Activated naive CD4-positive, alpha-beta T cell (primary cell): ENCODE measurements at places on chromosomes 7 and 10.

DNA sequence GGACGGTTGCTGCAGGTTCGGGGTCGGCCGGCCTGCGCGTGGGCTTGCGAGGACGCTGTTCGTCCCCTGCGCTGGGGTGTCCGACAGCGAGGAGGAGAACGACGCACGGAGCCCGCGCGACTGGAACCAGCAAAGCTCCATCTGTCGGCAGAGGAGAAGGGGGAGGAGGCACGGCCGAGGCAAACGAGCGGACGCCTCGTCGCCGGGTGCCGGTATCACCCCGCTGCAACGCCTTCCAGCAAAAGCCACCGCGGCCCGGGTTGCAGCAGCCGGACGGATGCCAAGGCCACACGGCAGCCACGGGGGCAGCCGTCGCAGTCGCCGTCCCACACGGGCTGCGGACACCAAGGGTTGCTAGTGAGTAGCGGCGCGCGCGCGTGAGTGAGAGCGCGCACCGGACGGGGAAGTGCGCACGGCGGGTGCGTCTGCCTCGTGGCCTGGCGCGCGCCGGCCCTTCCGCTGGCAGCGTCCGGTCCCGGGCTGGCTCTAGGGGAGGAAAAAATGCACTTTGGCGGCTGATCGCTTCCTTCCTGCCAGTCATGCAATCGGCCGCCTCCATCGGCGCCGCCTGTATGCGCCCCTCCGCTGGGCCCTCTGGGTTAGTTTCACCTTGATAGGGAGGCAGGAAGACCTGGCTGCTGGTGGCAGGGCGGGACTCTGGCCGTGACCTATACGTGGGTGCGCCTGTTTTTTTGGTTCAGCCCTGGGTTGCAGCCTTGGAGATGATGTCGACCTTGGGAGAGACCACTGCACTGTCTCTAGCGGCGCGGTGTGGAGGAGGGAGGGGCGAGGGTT lies 434 bp downstream of the STAMBPL1 start:
- DNase-seq = peak; percentile 69

GRCh38 chr10:51063166-51063565 lies 11.1 kb upstream of the PRKG1 start:
- DNase-seq = no peak

GRCh38 chr10:82890573-82890972 lies 1015.6 kb downstream of the NRG3 start:
- DNase-seq = no peak

GRCh38 chr7:158410720-158411119 lies 176.9 kb downstream of the PTPRN2 start:
- no peak for DNase-seq

- DNase-seq = no peak
Measured at GRCh38 chr10:100148353-100149211, 37.2 kb downstream of the ERLIN1 start.

DNA sequence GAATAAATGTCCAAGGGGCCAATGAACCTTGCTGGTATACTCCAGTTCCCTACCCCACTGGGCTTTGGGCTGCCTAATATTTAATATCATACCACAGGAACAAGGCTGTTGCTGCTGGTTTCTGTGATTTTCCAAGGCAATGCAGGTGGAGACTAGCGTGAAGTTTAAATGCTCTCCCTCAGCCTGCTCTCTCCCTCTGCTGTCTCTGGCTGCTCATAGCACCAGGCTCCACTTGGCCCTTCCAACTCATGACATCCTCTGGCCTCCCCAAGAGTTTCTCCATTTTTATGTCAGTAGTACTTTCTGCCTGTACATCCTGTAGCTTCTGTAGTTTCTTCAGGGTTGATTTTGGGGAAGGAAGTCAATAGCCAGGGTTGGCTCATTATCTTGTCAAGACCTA lies 103.5 kb downstream of the LHFPL3 start:
- DNase-seq = no peak

DNA sequence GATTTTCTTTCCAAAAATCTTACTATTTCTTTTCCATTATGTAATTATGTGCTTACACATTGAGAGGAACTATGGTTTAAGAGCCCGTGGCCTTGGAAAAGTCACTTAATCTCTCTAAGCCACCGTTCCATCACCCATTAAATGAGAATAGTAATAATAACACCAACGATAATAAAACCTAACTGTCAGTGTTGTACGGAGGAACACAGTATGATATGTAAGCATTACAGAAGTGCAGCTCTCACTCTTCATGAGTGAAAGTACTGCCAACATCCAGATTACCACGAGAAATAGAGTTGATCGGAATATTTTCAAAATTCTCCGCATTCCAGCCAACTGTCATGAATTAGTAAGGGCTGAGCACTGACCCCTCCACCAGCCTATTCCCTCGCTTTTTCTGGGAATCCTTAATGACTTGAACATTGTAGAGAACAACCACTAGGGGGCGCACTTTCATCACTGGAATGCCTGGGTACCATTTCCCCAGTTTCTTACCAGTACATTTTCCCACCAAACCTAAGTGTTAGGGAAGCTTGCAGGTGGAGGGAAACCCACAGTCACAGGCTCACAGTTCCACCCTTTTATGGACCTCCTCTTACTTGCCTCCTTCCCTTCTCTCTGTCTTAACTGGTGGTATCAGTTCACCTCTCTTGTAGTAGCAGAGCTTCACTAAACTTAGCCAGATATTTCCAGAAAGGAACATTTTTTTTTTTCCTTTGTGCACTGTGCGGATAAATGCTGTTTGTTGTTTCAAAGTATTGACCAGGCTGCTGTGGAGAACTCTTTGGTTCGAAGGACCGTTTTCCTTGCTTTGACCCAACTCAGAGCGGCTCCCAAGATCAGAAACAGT lies 27.8 kb downstream of the NKX2-3 start:
- no peak for DNase-seq

GRCh38 chr7:49527182-49527581 lies 246.3 kb upstream of the VWC2 start:
- DNase-seq = no peak

DNA sequence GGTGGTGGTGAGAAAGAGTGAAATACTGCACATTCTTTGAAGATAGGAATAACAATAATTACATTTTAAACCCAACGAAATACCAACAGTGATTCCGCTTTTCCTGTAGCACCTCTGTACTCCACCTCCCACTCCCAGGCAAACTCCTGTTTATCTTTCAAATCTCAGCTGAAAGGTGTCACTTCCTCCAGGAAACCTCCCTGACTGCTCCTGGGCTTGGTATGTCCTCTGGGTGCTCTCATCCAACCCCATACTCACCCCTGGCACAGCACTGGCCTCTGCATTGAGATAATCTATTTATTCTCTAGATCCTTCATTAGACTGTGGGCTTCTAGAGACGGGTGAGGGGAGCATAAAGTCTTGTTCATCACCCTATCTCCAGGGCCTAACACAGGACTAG lies 148.0 kb downstream of the MYOF start:
- no peak for DNase-seq

DNA sequence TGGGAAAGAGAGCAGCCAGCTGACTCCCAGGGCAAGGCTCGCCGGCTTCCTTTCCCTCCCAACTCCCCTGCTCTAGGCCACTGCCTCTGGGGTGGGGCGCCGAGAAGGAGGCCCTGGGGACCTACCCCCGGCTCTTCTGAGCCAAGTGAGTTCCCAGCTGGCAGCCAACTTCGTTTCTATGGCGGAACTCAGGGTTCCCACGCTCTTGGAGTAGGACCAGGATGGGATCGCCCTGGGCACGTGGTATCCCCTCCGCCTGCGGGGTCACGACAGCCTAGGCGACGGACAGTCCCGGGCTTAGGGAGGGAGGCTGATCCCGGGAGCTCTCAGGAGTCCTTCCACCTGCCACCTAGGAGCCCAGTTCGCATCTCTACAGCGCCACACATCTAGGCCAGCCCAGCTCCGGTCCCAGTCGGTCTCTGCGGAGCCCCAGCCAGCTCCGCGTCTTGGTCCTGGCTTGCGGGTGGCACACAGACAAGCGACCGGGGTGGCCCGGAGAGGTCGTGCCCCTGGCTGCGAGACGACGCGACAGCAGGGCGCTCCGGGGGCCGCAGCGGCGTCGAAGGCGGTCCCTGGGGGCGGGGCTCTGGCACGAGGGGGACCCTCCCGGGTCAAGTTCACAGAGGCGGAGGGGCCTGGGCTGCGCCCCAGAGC lies 20.5 kb upstream of the GATA3 start:
- no peak for DNase-seq

DNA sequence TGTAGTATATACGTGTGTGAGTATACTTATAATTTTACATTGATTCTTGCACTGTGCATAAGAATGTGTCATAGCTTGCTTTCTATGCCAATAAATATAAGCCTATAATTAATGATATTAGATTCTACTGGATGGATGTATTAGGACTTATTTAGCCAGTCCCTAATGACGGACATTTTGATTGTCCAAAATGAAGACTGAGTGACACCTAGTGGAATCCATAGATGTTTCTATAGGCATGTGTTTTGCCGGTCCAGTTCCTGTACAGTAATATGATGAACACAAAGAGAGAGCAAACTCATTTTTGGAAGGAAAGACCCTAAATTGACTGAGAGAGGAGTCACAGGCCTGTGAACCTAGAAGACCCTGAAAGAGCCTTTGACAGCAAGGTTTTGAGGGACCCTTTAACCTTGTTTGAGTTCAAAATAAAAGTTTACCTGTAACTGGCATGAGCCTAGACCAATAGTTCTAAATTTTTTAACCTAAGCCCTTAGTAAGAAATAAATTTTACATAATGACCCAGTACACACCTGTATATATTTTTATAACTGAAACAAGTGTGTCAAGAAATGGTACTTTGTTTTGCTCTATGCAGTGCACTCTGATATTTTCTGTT lies 42.4 kb upstream of the AGBL3 start:
- DNase-seq = no peak

GRCh38 chr7:28298870-28299518 lies 113.3 kb upstream of the CREB5 start:
- DNase-seq = no peak

GRCh38 chr7:33485747-33486493 lies 356.6 kb downstream of the BBS9 start:
- no peak for DNase-seq

DNA sequence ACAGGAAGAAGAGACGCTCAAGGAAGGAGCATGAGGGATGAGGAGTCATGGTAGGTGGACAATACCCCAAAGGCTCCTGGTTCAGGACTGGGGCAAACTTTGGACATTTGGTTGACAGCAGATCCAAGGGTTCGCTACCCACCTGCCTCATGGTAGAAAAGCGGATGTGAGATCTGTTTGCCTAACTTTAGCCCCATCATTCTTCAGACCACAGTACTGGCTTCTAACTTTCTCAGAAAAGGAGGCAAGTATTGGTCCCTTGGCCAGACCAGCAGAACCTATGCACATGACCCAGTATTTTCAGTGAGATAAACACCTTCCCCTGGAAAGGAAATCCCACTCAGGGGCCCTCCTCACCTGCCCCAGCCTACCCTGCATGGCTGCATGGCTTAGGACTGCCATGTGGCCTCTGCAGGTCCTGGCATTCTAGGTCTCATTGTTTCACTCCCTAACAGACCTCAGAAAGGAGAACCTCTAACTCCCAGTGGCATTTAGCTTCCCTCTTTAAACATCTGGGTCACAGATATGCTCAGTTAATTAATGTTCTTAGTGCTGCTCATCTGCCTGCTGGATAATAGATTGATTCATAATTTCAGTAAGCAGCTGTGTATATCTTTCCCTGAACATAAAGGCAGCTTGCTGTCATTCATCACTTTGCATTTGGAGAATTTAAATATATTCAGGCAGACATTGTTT lies 574.1 kb downstream of the GALNT17 start:
- no peak for DNase-seq

GRCh38 chr7:76280408-76280807 lies 22.1 kb upstream of the HSPB1 start:
- no peak for DNase-seq

- DNase-seq = no peak
Measured at GRCh38 chr7:21128062-21128817, 299.6 kb upstream of the SP4 start.

DNA sequence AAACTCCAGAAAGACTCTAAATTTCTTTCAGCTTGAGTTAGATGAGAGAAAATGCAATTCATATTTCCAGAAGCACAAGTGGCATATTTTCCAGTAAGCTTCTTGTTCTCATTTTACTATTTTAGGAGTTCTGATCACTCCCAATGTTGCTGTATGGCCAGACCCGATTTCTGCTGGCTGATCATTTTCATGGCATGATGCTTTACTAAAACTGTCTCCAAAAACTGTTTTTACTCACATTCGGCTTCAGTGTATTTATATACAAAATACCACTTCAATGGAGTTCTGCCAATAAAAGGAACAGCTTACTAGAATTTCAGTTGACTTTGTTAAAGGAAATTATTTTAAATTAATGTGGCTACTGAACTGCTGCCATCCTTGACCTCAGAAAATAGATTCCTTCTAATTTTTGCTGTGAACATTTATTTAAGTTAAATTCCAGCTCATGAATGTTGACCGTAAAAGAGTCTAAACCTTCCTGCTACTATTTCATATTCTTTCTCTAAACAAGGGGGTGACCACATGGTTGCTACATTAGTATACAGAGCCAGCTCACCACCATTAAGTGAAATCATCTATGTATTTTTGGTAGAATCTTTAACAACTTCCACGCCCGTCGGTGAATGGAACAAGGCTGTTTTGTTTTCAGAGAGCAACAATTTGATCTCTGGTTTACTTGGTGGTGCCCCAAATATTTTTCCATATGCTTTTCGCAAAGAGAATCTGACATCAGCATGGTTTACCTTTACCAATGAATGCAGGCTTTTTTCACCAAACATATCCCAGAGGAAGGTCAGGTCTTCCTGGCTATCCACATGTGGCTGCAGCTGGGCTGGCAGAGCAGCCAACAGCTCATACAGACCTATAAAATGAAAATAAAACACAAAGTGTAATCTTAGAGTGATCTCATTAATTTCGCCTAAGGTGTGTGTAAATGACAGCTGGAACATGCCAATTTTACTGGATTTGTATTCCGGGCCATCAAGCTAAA lies 101.2 kb downstream of the MPP7 start:
- no peak for DNase-seq

GRCh38 chr10:218798-219197 lies 83.5 kb downstream of the ZMYND11 start:
- no peak for DNase-seq

DNA sequence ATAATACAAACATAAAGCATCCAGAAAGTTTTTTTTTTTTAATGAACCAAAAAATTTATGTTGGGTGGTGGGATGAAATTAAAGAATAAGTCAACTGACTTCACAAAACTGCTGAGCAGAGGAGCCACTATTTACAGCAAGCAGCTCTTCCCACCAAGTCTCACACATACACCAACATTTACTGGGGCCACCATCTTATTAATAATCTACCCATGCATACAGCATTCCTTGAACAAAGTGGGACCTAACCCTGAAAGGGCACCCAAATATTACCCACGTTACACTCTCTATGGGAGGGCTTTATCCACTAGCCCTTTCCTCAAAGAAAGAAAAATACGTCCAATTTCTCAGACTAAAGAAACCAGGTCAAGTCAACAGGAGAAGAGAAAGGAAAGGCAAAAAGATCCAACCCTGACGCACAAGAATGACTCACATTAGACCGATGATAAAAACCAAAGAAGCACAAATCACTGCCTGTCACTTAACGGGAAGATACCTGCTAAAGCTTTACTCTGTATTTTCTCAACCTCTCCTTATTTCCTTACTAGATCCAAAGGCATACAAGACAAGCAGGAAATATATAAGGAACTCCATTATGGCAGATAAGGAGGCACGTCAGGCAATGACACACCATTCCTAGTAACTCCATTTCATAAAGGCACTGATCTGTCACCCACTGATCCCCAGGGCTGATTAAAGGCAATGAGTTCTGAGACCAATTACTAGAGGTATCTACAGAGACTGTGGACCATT lies 141.8 kb upstream of the ASAH2 start:
- no peak for DNase-seq
